ENCODE measurements at places on chromosomes 5 and 9.
A peak's percentile ranks its signal among the peaks of the same experiment; 100 is the strongest.

GRCh38 chr9:1956958-1957357, 58.2 kb upstream of the SMARCA2 start:
- H3K27ac ChIP-seq = no peak overlapping the region
- no peaks in the 10 kb centered on the region for H3K4me1 ChIP-seq
- no peak overlapping the region for H3K4me3 ChIP-seq

DNA sequence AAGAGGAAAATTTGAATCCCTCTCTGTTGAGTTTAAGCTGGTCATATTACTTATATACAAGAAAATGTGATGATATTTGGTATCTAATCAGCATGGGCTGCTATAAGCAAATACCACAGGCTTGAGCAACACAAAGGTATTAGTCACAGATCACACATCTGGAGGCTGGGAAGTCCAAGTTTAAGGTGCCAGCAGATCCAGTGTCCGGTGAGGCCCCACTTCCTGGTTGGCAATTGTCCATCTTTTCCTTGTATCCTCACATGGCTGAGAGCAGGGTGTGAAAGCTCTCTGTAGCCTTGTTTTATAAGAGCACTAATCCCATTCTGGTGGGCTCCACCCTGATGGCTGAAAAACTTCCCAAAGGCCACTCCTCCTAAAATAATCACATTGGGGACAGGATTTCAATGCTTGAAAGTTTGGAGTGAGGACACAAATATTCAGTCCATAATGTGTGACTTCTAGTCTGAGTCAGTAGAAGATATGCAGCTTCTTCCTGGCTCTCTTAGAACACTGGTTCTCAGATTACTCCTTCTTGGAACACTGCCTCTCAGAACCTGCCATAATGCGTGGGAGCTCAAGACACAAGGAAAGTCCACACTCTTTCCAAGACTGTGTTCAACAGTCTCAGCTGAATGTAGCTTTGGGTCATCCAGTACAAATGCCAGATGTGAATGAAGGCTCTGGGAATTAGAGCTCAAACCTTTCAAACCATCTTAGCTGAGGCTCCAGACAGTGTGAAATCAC, 124.1 kb downstream of the PRDM9 start:
- no peak overlapping the region for H3K27ac ChIP-seq
- no peak overlapping the region for H3K4me3 ChIP-seq
- H3K27me3 ChIP-seq = no peaks in the 10 kb centered on the region
- no peaks in the 10 kb centered on the region for H3K36me3 ChIP-seq
- H3K4me1 ChIP-seq = no peaks in the 10 kb centered on the region

DNA sequence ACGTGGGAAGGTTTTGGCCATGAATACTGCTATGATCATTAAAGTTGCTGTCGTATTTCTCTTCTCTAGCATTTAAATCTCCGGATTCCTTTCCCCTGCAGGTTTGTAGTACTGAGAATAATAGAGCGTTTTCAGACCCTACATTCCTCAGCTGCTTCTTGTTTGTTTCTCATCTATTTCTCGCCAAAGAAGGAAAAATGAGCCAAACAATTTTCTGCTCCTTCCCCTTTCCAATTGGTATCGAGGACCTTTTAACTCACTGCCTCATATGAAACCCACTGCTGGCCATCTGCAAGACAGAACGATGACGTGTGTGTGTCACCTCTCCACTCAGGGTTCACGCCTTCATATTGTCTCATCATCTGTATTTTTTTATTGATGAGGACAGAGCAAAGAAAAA, 689.4 kb upstream of the WWC1 start:
- H3K4me3 ChIP-seq = no peak overlapping the region
- no peak for DNase-seq
- H3K36me3 ChIP-seq = no peaks in the 10 kb centered on the region
- H3K27me3 ChIP-seq = no peaks in the 10 kb centered on the region
- H3K27ac ChIP-seq = no peak overlapping the region

GRCh38 chr5:3114467-3114866, 363.0 kb upstream of the IRX2 start:
- peaks cover 12% of the 10 kb centered on the region for H3K27me3 ChIP-seq
- no peak for DNase-seq
- no peaks in the 10 kb centered on the region for H3K36me3 ChIP-seq
- H3K27ac ChIP-seq = no peak overlapping the region
- H3K4me1 ChIP-seq = no peaks in the 10 kb centered on the region

DNA sequence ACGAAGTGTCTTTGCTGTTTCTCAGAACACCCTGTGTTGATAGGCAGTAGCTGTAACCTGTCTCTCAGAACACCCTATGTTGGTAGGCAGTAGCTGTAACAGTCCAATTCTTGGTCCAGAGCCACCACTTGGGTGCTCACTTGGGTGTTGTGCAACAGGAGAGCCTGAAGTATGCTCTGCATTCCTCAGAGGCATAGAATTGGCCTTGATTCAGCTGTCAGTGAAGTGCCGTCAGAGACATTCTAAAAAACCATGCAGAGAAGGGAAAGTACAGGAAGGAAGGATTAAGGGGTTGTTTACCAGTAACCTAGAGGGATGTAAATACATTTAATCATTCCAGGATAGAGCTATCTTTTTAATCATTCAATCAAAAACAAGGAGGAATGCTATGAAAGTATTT, 231.2 kb downstream of the ARRDC3 start:
- DNase-seq = no peak
- H3K4me1 ChIP-seq = peaks cover 10% of the 10 kb centered on the region
- no peak overlapping the region for H3K4me3 ChIP-seq
- H3K27me3 ChIP-seq = no peaks in the 10 kb centered on the region
- H3K36me3 ChIP-seq = no peaks in the 10 kb centered on the region

DNA sequence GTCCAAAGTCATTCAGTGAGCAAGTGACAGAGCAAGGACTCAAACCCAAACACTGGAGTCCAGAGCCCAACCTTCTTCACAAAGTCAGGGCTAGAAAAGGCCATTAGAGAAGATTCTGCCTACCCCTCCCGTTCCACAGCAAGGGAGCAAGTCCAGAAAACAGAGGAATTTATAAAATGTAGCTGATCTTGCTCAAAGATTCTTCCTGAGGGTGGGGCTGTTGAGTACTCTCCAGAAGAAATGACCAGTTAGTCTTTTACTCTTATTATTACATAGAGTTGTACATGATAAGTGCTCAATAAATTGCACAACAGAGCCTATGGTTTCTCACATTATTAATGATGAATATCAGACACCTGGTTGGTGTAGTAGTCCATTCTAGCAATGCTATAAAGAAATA, 39.3 kb upstream of the HMHB1 start:
- peaks cover 12% of the 10 kb centered on the region for H3K27me3 ChIP-seq
- peaks cover 5% of the 10 kb centered on the region for H3K4me1 ChIP-seq
- no peak overlapping the region for H3K27ac ChIP-seq
- H3K4me3 ChIP-seq = no peak overlapping the region

DNA sequence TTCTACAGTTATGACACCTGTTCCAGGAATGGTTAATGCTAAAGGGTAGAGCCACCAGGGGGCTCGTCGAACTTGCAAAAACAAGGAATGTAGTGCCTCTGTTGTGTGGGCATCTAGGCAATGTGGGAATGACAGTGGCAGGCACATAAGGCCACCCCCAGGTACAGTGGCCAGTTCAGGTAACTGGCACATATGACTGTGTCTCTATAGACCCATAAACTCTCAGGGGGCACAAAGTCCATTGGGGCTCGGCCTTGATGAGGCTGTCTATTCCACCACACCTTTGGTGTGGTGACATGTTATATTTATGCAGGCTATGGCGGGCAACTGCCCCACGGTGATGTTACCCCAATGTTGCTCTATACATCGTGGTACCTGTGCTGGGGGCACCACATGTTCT, 59.6 kb upstream of the FAM120A start:
- no peak overlapping the region for H3K27ac ChIP-seq
- no peak overlapping the region for H3K4me3 ChIP-seq
- H3K36me3 ChIP-seq = no peaks in the 10 kb centered on the region
- DNase-seq = no peak
- H3K27me3 ChIP-seq = peaks cover 9% of the 10 kb centered on the region
- no peaks in the 10 kb centered on the region for H3K4me1 ChIP-seq

- peaks cover 34% of the 10 kb centered on the region for H3K36me3 ChIP-seq
- peaks cover 23% of the 10 kb centered on the region for H3K4me1 ChIP-seq
- H3K27me3 ChIP-seq = peaks cover 2% of the 10 kb centered on the region
- no peak overlapping the region for H3K27ac ChIP-seq
These were observed 12.6 kb downstream of the VLDLR start for GRCh38 chr9:2634153-2634552.

DNA sequence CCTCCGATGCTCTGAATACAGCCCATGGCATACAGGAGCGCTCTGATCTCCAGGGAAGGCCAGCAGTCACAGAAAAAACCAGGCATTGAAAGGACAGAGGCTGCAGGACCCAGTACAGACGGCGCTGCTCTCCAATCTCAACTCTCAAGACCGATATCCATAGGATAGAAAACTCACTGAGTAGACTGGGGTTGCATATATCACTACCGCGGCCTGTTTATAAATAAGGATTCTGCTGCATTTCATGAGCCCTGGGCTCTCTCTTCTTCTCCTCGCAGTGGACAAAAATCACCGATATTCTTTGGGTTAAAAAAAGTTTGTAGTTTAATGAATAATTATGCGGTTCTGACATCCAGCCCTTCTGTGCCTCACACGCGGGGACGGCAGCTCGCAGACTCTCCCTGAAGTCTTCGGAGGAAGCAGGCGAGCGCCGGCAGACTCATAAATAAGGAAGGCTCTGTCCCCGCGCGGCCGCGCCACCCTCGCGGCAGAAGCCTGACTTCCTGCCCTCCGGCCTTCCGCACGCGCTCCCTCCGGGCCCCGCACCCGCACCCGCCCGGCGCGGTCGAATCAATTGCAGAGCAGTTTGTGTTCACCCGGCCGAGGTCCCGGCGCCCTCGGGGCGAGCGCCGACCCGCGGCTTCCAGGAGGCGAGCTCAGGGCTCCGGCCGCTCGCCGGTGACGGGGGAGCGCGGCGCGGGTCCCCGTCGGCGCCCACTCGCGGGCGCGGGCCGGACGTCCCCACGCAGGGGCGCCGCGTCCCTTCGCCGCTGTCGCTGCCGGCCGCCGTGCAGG, at the start of gene FAM78A:
Gene FAM78A, minus strand, starts transcription at position 417 of the 795 bp plus-strand sequence. Its CDS starts 331 bp downstream, at position 86.
- peak within 1 kb of the TSS; percentile 100 for H3K4me3 ChIP-seq
- H3K27ac ChIP-seq = peak within 1 kb of the TSS; percentile 97
- H3K27me3 ChIP-seq = peaks cover 4% of the 10 kb centered on the region
- peak; percentile 48 for DNase-seq
- peaks cover 27% of the 10 kb centered on the region for H3K4me1 ChIP-seq
- peaks cover 48% of the 10 kb centered on the region for H3K36me3 ChIP-seq

- H3K4me1 ChIP-seq = peaks cover 31% of the 10 kb centered on the region
- peak overlapping the region; percentile 14 for H3K27ac ChIP-seq
- peaks cover 97% of the 10 kb centered on the region for H3K36me3 ChIP-seq
- no peak overlapping the region for H3K4me3 ChIP-seq
These were observed 32.4 kb downstream of the PCDHGC5 start for GRCh38 chr5:141521244-141521781.

DNA sequence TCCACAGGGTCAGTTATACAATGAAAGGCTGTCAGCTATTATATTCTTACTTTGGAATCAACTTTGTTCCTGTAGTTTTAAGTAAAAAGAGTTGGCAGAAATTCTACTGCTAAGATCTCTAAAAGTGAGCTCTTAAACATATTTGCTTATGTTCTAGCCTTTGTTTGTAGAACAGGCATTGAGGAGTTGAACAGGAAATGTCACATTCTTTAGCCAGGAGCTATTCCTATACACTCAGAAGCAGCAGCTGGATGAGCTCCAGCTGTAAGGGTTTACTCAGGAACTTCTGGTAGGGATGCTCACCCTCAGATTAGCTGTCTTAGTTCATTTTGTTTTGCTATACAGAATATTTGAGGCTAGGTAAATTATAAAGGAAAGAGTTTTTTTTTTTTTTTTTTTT, 22.4 kb upstream of the SPINK14 start:
- DNase-seq = no peak
- H3K36me3 ChIP-seq = no peaks in the 10 kb centered on the region
- no peak overlapping the region for H3K4me3 ChIP-seq
- H3K27me3 ChIP-seq = no peaks in the 10 kb centered on the region
- H3K4me1 ChIP-seq = no peaks in the 10 kb centered on the region
- H3K27ac ChIP-seq = no peak overlapping the region

- no peak for DNase-seq
- no peak overlapping the region for H3K27ac ChIP-seq
These were observed 6.1 kb upstream of the MOB3B start for GRCh38 chr9:27535701-27536118.
